Spinal cord (tissue), 10 donors: ENCODE measurements at places on chromosomes 12 and 14.

GRCh38 chr12:94609917-94610443 lies 40.4 kb downstream of the TMCC3 start:
- H3K27me3 ChIP-seq = no peaks in the 10 kb centered on the region
- no peak overlapping the region for H3K4me3 ChIP-seq
- no peak for DNase-seq
- no peaks in the 10 kb centered on the region for H3K36me3 ChIP-seq
- H3K4me1 ChIP-seq = peaks cover 4% of the 10 kb centered on the region

DNA sequence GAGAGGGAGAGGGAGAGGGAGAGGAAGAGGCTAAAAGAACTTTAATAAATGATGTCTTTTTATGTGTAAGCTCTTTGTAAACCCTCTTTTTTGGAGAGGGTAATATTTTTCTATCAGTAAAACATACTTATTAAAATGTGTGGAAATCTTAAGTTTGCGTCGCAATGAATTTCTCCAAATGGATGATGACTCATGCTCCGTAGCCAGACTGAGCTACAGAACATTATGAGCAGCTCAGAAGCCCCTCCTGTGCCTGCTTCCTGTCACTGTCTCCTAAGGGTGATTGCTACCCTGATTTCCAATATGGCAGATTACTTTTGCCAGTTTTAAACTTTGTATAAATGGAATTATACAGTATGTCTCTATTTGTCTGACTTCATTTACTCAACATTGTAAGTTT lies 13.0 kb upstream of the PYGL start:
- peaks cover 14% of the 10 kb centered on the region for H3K4me1 ChIP-seq
- H3K27me3 ChIP-seq = no peaks in the 10 kb centered on the region
- DNase-seq = no peak
- H3K36me3 ChIP-seq = no peaks in the 10 kb centered on the region
- no peak overlapping the region for H3K4me3 ChIP-seq
- no peak overlapping the region for H3K27ac ChIP-seq

DNA sequence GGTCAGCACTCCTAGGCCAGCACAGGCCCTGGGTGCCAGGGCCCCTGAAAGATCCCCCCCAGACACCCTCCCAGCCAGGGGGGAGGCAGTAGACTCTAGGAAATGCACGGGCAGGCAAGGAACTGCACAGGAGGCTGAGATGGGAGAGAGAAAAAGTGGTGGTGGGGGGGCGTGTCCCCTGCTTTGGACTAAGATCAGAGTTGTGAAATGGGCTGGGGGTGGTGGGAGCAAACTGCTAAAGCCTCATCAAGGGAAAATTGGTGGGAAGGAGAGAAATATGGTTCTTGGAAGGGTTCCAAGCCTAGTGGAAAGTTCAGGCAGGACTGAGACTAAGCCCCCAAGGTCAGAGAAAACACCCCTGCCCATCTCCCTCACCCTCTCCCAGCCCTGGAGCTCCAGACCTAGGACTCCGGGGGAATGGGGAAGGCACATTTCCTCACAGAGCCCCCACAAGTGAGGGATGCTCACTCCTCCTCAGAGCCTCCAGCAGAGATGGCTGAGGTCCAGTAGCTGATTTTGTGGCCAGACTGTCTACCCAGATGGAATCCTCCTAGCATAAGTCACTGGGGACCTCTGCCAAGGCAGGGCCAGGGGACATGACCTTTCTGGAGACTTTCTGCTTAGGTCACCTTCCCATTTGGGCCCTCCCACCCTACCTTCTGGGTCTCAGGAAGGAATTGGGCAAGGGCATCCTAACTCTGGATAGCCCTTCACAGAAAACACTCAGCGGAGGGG lies 29.8 kb downstream of the FIGNL2 start:
- peaks cover 45% of the 10 kb centered on the region for H3K4me1 ChIP-seq
- no peak overlapping the region for H3K27ac ChIP-seq
- no peak overlapping the region for H3K4me3 ChIP-seq
- no peak for DNase-seq
- peaks cover 12% of the 10 kb centered on the region for H3K36me3 ChIP-seq

GRCh38 chr12:92614502-92614901 lies 88.3 kb upstream of the PLEKHG7 start:
- DNase-seq = no peak
- H3K27ac ChIP-seq = no peak overlapping the region
- H3K27me3 ChIP-seq = no peaks in the 10 kb centered on the region
- no peak overlapping the region for H3K4me3 ChIP-seq
- no peaks in the 10 kb centered on the region for H3K36me3 ChIP-seq
- H3K4me1 ChIP-seq = no peaks in the 10 kb centered on the region

DNA sequence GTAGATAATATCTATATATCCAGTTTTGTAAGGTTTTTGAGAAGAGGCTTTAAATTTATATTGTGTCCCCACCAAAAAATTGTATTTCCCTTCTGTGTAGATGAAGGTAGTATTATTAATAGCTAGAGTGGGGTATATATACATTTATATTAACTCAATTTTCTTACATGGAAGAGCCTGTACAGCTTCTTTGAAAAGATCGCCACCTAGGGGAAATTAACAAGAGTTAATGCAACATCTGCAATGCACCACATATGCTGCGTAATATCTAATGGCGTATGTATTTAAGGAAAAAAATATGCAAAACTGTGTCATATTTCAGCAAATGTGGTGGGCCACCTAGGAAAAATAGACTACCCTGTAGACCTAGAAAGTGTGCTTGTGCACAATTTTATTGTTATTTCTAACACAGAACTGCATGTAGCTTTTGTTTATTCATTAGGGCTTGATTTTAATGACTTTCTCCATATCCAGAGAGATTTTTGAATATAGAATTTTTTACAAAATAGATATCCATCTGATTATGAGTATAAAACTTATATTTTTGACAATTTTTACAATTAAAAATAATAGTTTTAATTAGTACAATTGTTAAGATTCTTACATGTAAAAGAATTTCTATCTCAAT lies 14.0 kb downstream of the CCER1 start:
- H3K27me3 ChIP-seq = no peaks in the 10 kb centered on the region
- H3K27ac ChIP-seq = no peak overlapping the region

GRCh38 chr12:3147260-3147659 lies 70.1 kb downstream of the TSPAN9 start:
- H3K36me3 ChIP-seq = peaks cover 4% of the 10 kb centered on the region
- no peak for DNase-seq
- no peak overlapping the region for H3K4me3 ChIP-seq
- H3K27me3 ChIP-seq = no peaks in the 10 kb centered on the region
- peaks cover 48% of the 10 kb centered on the region for H3K4me1 ChIP-seq

DNA sequence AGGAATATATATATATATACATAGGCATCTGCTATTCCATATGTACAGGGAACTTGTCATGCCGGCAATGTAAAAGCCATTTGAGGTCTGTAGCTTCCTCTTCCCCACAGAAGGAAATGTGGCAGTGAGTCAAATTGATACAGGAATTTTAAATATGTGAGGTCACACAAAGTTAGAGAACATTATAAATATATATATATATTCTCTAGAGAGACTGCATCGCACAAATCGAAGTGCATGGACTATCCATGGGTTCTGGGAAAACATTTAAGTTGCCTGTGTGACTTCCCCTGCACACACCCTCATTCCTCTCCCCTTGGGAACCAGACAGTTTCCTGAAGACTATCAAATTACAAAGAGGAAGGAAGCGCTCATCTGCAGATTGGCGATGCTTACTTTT lies 100.9 kb upstream of the CCDC91 start:
- no peaks in the 10 kb centered on the region for H3K36me3 ChIP-seq
- no peaks in the 10 kb centered on the region for H3K27me3 ChIP-seq
- no peaks in the 10 kb centered on the region for H3K4me1 ChIP-seq
- DNase-seq = no peak
- no peak overlapping the region for H3K27ac ChIP-seq

DNA sequence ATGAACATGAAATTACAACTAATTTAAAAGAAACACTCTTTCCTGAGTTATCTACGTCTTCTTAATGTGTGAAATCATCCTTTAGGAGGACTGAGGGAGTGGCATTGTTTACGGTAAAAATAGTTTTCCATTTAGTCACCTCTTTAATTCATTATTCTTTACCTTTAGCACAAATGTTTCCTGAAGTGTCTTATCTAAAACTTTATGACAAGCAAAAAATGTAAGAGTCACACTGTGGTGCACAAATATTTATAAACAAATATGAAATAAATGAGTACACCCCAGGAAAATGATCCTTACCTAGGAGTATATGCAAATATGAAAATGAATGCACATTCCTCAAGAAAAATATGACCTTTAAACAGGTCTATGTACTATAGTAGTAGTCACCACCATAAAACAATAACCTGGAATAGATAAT lies 104.6 kb downstream of the PTPRR start:
- no peak overlapping the region for H3K4me3 ChIP-seq
- no peaks in the 10 kb centered on the region for H3K36me3 ChIP-seq
- no peak for DNase-seq
- no peak overlapping the region for H3K27ac ChIP-seq
- H3K27me3 ChIP-seq = no peaks in the 10 kb centered on the region
- no peaks in the 10 kb centered on the region for H3K4me1 ChIP-seq

- no peak for DNase-seq
- H3K4me3 ChIP-seq = no peak overlapping the region
- H3K27ac ChIP-seq = no peak overlapping the region
- no peaks in the 10 kb centered on the region for H3K4me1 ChIP-seq
- H3K27me3 ChIP-seq = no peaks in the 10 kb centered on the region
Measured at GRCh38 chr12:129467726-129468125, 436.1 kb downstream of the TMEM132D start.

- no peak for DNase-seq
- H3K27me3 ChIP-seq = no peaks in the 10 kb centered on the region
- H3K27ac ChIP-seq = no peak overlapping the region
Measured at GRCh38 chr12:112199136-112199535, 73.8 kb downstream of the TRAFD1 start.

- H3K27ac ChIP-seq = peak overlapping the region; percentile 92
- peaks cover 21% of the 10 kb centered on the region for H3K4me1 ChIP-seq
- H3K4me3 ChIP-seq = no peak overlapping the region
- no peak for DNase-seq
Measured at GRCh38 chr12:27555925-27556778, 32.1 kb downstream of the PPFIBP1 start.

DNA sequence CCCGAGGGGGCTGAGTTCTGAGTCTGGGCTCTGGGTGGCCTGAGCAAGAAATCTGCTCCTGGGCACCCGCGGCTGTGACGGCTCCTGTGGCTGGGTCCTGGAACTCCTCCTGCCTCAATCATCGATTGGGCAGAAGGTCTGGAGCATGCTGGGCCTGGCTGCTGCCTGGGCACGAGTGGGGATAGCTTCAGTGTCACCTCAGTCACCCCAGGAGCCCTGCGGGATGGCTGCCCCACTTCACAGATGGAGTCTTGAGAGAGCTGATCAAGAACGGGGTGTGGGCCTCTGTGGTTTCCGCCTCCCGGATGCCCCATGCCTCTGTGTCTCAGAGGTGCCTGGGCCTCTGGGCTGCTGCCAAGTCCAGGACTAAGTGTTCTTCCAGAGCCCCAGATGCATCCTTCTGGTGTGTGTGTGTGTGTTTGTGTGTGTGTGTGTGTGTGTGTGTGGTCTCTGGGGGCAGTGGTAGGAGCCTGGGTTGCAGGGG lies 185.6 kb upstream of the C14orf180 start:
- H3K36me3 ChIP-seq = no peaks in the 10 kb centered on the region
- H3K4me3 ChIP-seq = no peak overlapping the region
- DNase-seq = no peak
- H3K27me3 ChIP-seq = peaks cover under 1% of the 10 kb centered on the region

- DNase-seq = no peak
- H3K27me3 ChIP-seq = no peaks in the 10 kb centered on the region
- no peak overlapping the region for H3K27ac ChIP-seq
- peaks cover 31% of the 10 kb centered on the region for H3K36me3 ChIP-seq
- H3K4me3 ChIP-seq = no peak overlapping the region
Measured at GRCh38 chr14:72982146-72982708, 44.7 kb downstream of the ZFYVE1 start.

GRCh38 chr12:131835616-131836171 lies 7.5 kb downstream of the MMP17 start:
- no peak overlapping the region for H3K4me3 ChIP-seq
- peaks cover 42% of the 10 kb centered on the region for H3K36me3 ChIP-seq
- no peak for DNase-seq
- no peak overlapping the region for H3K27ac ChIP-seq
- no peaks in the 10 kb centered on the region for H3K27me3 ChIP-seq

DNA sequence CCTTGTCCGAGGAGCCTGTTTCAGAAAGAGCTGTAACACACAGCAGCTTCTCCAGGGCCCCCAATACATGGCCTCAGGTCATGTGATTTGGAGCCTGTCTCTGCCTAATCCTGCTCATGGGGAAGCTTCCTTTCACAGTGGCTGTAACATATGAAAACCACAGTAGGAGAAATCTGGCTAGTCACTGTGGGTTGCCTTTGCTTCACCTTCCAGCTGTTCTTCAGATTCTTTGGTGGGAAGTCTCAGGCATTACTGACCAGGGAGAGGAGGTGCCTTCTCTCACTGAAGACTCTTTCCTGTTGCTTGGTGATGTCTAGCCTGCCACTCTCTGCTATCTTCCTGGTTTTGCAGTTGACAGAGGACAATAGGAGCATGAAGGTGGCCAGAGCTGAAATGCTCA lies 350.6 kb downstream of the DPF3 start:
- no peak for DNase-seq
- no peaks in the 10 kb centered on the region for H3K36me3 ChIP-seq
- H3K4me1 ChIP-seq = peaks cover 36% of the 10 kb centered on the region

DNA sequence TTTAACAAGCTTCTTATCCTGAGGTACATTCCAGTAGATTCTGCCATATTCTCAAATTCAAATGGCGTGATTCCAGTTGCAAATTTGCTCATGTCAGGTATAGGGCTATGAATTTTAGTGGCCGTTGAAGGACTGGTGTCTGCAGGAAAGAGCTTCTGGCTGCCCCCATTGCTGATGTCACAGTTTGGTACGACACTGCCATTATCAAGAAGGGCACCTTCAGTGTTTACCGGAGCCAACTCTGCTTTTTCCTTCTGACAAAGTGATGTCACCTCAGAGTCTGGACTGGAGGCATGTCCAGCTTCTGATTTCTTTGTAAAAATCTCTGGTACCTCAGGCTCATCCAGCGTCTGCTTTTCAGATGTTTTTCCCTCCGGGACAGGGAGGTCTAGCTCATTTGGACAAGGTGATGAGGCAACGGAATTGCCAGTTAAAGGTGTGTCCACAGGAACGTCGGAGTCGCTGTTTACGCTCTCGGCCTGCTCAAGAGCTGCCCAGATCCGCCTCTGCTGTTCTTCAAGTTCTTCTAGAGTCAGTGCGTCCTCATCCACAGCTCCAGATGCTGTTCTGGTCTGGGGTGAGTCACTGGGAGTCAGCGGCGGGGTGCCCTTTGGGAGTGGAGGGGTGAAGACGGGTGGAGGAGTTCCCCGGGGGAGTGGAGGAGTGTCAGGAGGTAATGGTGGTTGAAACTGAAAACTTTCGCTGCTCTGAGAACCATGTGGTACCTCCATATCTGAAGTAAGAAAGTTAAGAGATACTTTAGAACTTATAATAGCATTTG lies 27.0 kb downstream of the ZCCHC8 start:
- no peaks in the 10 kb centered on the region for H3K4me1 ChIP-seq
- no peak overlapping the region for H3K27ac ChIP-seq
- no peaks in the 10 kb centered on the region for H3K27me3 ChIP-seq
- H3K4me3 ChIP-seq = no peak overlapping the region
- no peak for DNase-seq
- peaks cover 54% of the 10 kb centered on the region for H3K36me3 ChIP-seq
